ENCODE measurements at places on chromosomes 16 and 17.

- DNase-seq, result no peak
Measured at GRCh38 chr17:62781831-62782251, 26.3 kb downstream of the MARCHF10 start.

GRCh38 chr16:75921281-75921680, 195.0 kb upstream of the CPHXL start:
- no peak for DNase-seq

DNA sequence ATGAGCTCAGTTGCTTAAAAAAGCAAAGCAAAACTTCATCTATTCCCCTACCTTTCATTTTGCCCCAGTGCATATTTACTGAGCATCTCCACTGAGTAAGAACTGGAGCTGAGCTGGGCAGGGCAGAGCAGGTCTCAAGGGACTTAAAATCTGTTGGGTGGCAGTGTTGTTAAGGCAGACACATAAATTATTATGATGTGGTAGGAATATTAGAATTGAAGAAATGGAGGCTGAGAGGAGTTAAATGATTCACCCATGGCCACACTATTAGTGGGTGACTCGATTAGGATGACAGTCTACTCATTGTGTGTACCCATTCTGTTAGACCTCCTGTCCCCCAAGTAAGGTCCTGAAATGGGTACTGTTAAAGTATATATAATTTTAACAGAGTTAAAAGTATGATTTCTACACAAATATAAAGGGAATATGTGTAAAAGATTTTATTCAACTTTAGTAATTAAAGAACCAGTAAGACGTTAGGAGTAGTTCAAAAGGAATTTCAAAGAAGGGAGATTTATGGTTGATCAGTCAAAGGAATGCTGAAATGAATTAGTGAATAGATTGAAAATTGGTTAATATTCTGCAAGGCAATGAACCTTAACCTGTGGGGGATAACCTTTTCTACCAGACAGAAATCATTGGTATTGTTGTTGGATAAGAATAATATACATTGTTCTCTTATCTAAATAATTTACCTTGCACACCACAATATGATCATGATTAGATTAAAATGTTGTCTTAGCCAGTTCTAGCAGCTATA, 17.5 kb downstream of the ITGB3 start:
- DNase-seq, result no peak

DNA sequence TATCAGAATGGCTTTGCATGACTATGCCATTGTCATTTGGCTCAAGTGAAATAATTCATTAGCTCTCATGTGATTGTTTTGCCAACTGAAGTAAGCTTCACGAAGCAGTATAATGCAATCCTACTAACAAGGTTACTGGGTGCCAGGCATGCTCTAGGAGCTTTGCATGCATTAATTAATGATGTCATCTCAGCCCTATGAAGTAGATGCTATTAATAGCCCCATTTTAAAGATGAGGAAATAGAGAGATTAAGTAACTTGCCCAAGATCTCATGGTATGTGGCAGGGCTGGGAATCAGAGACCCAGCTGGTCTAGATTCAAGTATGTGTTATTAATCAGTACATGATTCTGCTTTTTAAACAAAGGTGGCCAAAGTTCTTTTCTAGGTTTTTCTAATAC, 14.1 kb downstream of the KRT39 start:
- DNase-seq, result no peak

GRCh38 chr17:79042421-79043190, 18.6 kb downstream of the C1QTNF1 start:
- DNase-seq, result no peak

GRCh38 chr16:22660441-22661160, 149.9 kb downstream of the NPIPB5 start:
- DNase-seq, result no peak

- DNase-seq, result no peak
Measured at GRCh38 chr17:9402590-9403199, 172.9 kb downstream of the STX8 start.

GRCh38 chr17:35432176-35433074, at the start of gene SLFN12:
TSS of gene SLFN12 (minus strand) at chr17:35432500. CDS start at chr17:35423028, 9,472 bp downstream.
- peak; percentile 67 for DNase-seq

DNA sequence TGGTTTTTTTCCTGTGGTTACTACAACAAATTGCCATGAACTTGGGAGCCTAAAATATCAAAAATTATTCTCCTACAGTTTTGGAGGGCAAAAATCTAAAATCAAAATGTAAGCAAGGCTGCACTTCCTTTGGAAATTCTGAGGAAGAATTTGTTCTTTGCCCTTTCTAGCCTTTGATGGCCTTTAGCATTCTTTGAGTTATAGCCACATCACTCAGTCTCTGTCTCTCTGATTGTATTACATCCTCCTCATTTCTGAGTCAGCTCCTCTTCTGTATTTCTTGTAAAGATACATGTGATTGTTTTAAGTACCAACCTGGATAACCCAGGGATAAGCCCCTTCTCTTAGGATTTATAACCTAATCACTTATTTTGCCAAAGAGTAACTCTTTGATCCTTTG, 282.0 kb downstream of the BCAS3 start:
- no peak for DNase-seq

DNA sequence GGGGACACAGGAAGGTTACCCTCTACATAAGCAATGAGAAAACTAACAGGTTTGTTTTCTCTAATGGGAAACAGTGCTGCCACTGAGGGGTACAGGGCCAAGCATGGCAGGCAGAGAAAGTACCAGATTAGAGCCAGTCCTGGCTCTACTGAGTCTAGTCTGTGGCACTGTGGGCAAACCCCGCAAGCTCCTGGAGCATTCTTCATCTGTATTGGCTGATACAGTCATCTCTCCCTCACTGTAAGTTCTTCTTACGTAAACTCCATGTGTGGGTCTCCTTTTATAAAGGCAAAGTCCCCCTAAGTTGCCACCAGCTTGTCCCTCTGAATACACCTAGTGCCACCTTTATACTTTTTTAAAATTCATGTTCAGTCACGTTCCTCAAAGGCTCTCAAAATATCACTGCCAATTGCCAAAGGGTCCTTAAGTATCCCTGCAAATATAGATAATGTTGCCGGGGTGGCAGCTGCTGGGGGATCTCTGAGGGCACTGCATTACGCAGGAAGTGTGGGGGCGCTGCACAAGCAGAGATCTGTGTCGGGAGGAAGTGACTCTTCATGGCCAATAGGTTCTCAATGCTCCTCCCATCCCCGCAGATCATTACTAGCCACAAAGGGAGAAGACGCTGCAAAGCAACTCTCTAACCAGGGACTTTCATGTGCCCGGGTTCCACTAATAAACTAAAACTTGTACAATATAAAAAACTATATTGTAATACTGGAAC, 18.8 kb downstream of the XPO6 start:
- no peak for DNase-seq

DNA sequence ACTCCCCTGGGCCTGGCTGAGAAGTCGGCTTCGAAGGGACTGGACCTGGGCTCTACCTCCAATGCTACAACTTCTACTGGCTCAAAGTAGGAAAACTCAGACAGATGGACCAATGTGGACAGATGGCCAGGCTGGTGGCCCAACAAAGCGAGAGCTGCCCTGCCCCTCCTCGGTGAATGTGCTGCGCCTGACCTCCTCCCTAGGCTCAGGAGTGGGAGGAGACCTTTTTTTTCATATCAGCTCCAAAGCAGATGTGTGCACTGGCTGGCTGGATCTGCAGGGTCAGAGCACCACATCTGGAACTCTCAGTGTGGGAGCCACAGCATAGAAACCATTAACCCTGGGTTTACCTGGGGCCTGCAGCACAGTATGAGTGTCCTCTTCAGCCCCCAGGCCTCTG, 20.8 kb downstream of the ATP6V0D1 start:
- no peak for DNase-seq

- DNase-seq, result no peak
Measured at GRCh38 chr17:76427501-76428231, 25.3 kb downstream of the UBE2O start.

- no peak for DNase-seq
Measured at GRCh38 chr17:80777274-80777673, 214.4 kb upstream of the CHMP6 start.

DNA sequence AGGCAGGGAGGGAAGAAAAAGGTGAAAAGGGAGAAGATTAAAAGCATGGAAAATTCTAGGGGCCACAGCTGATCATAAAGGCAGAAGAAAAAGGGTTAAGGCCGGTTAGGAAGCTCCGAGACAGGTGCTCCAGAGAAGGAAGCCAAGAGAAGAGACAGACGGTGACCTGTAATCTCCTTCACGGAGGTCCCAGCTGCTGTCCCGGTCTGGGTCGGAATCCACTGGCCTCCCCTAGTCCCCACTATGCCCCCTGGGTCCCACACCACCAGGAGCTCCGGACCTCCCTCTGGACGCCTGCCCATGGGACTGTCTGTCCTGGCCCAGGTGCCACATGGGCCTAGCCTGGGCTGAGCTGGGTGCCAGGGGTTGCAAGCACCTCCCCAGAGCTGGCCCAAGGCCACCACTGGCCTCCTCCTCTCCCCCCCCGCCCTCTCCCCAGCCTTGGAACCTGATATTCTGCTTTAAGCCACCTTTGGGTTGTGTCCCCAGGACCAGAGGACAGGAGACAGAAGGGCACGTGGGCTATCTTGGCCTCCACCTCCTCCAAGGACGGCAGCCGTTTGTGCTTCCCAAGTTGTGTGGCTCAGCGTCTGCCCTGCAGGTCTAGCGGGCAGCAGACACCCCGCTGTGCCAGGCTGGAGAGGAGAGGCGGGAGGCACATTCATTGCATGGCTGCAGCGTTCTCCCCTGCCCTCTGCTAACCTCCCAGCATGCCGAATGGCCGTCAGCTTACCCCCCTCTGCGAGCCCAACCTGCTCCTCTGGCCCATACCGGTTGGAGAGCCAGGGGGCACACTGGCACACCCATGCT, 102.4 kb downstream of the ENGASE start:
- no peak for DNase-seq

- DNase-seq, result no peak
Measured at GRCh38 chr16:77584205-77584859, 138.0 kb upstream of the NUDT7 start.

Measured in GM12878 (cell line).